Cardiac septum (tissue), 1 donor: ENCODE measurements at places on chromosomes 1 and 21.

GRCh38 chr1:87246436-87246835 is 82.2 kb upstream of the LMO4 start:
- DNase-seq = no peak

DNA sequence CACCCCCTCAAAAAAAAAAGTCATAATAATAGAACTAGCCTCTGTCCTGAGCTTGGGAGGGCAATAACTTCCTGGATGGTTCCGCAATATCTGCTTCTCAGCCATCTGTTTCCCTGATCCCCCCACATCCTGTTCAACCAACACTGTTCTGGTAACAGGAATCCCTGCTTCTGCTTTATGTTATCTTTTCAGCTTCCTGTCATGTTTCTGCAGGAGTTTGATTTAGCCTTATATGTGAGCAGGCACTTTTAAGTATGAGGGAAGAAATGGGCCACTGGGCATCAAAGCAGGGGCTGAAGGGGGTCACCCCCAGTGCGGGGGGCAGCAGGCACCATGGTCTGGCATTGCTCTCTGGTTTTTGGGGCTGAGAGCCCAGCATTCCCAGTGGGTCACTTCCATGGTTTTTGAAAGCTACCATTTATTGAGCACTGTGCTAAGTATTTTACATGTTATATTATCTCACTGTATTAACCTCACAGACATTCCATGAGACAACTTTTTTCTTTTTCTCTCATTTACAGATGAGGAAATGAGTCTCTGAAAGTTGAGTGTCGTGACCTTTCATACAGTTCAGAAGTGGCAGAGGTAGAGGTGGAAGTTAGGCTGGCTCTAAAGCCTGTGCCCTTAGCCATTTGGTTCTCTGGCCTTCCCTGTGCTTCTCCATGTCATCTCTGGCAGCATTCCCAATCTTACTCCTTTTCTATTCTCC is 61.9 kb downstream of the DNTTIP2 start:
- DNase-seq = no peak

DNA sequence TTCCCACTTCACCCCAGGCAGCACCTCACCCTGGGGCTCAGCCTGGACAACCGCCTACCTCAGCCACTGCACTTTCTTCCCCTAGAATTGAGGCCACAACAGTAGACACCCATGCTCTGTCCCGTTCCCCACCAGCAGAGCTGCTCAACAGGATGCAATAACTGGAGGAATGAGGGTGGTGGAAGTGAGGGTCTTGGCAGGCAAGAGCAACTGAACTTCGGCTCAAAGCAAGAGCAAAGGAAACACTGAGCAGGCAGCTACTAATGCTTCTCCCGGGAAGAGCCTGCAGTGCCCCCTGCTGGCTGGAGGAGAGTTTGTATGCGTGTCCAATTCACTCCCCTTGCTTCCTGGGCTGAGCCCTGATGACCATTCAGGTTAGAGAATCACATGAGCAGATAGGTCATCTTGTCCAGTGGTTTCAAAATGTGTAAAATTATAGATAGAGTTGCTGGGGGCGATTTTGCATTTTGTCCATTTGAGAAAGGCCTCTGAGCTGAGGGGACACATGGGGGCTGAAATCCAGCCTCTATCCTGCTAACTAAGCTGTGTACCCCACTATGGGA is 13.9 kb downstream of the NT5C1A start:
- no peak for DNase-seq

- DNase-seq = no peak
Observed at GRCh38 chr1:110425612-110426152, 18.2 kb upstream of the LAMTOR5 start.

GRCh38 chr1:193706766-193707165 is 520.4 kb upstream of the B3GALT2 start:
- no peak for DNase-seq

DNA sequence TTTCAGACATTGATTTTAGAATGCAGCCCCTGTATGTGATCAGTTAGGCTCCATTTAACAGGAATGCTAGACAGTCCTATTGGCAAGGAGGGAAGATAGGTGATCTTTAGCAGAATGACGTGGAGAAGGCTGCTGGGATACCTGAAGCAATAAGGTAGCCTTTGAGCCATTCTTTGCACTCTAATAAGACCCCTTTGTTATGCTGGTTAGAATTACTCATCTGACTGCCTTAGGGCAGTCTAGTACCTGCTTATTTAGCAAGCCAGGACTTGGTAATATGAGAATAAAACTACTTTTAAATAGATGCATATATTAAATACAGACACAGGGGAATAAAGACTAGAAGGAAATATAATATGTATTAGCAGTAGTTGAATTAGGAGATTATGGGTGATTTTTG is 29.1 kb downstream of the NGF start:
- DNase-seq = no peak

DNA sequence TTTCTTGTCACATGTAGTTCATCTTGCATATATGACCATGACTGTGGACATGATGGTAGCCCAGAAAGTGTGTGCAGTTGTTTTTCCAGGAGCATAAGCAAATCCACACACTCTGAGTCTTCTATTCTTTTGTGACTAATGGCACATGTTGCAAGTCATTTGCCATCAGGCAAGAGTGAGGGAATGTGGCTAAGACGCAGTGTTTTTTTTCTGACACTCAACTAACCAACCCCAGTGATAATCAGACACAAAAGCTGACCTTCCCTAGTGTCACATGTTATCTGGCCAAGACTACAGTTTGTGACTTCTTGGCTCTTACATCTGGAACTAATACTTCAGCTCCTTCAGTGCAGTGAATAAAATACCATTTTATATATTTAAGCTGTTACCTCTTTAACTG is 108.8 kb downstream of the ITSN1 start:
- no peak for DNase-seq

DNA sequence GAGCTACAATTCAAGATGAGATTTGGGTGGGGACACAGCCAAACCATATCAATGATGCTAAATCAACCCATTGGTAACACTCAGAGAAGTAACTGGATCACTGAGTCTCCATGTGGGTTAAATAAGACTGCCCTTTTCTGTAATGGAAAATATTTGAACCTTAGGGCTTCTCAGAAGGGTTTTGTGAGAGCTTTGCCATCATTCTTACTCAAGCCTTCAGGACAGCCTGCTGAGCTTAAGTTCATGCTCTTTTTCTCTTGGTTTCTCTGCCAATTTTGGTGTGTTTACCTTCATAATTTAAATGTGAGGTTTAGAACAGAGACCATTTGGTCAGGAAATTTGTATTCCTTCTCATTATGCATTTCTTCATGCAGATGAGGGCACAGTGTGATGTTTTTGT is 74.7 kb downstream of the DISC1 start:
- DNase-seq = no peak

GRCh38 chr1:81949421-81949820 is 148.7 kb downstream of the ADGRL2 start:
- no peak for DNase-seq

DNA sequence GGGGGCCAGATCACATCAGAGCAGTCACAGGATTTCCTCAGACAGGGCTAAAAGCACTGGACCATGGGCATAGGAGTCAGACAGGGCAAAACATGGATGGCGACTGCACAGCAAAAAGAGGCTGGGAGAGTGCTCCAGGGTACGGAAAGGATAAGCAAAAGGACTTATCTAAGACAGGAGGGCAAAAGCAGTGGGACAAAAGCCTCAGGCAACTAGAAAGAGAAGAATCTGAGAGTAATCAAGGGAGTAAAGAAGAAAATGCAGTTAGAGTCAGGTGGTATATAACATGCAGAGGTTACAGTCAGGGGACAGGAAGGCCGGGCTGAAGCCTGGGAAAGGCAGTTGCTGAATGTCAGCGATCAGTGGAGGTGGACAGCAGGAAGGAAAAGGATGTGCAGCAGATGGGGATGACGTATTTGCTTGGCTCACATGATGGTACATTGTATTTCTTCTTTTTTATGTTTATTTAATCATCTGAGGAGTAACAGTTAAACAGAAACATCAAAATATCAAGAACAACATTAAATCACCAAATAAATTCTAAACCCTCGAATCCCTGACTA is 63.1 kb upstream of the CNN3 start:
- no peak for DNase-seq

- no peak for DNase-seq
Observed at GRCh38 chr1:155833665-155834295, 23.2 kb downstream of the GON4L start.

- peak; percentile 31 for DNase-seq
Observed at GRCh38 chr1:53556657-53557227, 97.5 kb downstream of the DMRTB1 start.

DNA sequence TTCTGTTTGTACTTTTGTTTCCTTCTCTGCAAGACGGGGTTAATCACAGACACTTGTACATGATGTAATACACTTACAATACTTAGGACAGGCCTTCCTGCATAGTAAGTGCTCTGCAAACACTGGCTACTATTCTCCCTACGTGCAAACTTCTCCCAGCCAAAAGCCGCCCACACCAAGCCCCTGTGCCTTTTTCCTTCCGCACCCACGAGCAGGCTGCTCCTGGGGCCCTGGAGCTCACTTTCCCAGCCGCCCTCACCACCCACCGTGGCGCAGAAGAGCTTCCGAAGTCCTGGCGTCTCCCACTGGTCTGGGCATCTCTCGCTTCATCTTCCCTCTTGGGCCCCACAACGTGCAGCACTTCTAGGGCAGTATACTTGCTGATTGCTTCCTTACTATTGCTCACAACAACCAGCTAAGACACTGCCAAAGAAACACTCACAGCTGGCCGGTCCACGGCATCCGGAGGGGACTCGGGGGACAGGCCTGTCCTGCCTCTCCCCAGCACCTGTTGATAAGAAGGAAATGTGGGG is 22.5 kb upstream of the GPR157 start:
- no peak for DNase-seq

GRCh38 chr1:169906938-169907337 is 13.2 kb upstream of the SCYL3 start:
- no peak for DNase-seq

DNA sequence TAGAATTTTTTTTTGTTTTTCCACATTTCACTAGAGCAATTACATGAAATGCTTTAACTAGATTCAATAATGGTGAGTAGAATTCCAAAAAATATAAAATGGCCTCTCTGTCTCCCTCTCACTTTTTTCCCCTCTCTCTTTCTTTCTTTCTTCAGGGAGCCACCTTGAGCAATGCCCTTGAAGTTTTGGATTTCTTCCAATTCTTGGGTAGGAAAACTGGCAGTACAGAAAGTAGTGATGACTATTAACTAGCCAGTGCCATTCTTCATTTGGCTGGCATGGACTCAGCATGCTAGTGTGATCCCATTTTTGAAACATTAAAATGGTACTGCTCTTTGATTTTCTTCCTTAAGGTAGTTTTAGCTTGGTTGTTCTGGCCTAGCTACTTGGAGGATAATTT is 4.5 kb upstream of the FNBP1L start:
- DNase-seq = no peak

- no peak for DNase-seq
Observed at GRCh38 chr1:2988256-2988655, 33.0 kb upstream of the ACTRT2 start.

DNA sequence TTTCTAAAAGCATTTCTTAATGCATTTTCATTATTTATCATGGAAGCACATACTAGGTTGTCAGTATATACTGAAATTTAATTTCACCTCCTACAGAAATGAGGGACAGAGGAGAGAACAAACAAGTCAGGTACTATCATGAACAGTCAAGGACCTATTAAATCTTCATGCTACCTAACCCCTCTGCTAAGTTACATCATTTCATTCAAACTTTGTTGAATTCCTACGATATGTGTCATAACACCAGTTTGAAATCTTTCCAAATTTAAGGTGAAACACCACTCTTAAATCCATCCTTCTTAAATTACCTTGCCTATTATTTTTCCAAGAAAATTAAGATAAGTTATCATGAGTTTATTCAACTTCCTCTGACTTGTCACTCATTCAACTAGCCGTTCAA is 78.9 kb downstream of the DENND1B start:
- no peak for DNase-seq

- DNase-seq = no peak
Observed at GRCh38 chr1:215878843-215879242, 311.7 kb downstream of the KCTD3 start.

DNA sequence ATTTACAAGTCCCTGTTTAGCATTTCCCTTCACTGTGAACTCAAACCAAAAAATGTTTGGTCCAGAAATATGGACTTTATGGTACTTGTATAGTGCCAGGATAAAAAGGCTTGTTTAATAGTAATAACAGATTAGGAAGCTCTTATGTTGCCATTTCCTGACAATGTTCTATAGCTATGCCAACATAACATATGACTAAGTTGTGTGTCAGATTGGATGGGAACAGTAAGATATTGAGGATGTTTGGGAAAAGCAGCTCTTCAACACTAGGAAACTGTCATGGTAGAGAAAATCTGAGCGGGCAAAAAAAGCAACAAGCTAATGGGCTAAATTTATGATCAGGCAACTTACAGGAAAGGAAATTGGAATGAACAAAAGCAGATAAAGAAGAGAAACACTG is 287.1 kb upstream of the ADGRL4 start:
- no peak for DNase-seq

DNA sequence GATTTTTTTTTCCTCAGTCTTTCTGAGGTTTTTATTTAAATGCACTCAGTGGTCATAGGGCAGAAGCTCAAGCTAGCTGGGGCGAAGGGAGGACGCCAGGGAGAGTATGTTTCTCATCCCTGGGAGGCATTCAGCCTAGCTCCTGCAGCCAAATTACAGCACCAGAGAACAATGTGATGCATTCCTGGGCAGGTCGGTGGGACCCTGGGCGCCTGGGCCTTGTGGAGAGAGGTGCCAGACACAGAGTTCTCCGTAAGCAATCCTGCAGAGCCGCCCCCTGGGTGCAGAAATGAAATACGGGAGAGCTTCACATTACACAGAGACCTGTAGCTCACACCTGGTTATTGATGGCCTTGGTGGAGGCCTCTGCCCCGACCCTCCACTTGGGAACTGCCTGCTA is 15.5 kb downstream of the WNT2B start:
- DNase-seq = no peak

DNA sequence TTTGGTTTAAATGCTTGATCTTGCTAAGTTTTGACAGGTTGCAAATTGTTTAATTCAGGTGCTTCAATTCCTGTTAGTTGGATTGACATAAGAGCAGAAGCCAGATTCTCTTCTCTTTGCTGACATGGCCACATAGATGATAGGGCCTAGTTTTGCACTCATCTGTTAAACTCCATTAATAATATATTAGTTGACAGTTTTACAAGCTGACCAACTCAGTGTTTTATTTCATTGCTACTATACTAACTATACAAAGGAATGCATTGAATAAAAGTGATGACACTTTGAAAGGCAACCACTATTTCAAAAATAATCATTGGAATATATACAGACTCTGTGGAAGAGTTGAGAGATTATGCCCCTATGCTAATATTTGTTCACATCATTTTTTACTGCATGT is 255.6 kb upstream of the DPYD start:
- no peak for DNase-seq
